ENCODE measurements at places on chromosomes 3 and 15.
A peak's percentile ranks its signal among the peaks of the same experiment; 100 is the strongest.

DNA sequence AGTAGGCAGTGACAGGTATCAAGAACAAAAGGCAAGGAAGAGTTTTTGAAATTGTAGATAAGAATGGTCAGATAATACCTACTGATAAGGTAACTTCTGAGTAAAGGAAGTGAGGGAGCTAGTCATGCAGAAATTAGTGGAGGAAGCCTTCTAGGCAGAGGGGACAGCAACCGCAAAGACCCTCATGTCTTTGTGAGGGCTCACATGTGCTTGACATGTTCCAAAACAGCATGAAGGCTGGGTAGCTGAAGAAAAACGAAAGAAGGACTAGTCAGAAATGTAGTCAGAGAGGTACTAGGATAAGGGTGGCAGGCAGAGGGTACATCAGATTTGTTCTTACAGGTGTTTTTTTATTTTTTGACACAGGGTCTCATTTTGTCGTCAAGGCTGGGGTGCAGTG lies 5.3 kb downstream of the SIN3A start:
- no peak for DNase-seq

DNA sequence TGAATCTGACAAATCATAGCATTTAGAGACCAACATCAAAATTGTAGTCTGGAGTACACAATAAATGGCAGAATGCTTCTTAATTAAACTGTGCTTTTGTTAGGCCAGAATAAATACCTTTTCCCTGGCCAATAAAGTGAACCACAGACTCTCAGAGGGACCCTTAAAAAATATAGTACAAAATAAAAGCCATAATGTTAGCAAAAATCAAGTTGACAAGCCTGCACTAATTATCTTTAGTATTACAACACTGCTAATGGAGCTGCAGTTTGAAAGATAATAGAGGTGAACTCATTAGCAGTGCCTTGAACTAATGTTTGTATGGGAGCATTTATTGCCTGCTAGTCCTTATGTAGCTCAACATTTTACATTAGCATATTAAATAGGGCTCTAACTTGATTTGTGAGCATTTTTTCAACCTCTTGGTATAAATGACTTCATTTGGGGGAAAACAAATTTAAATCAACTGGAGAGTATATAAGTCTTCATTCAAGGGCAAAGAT lies 801.3 kb downstream of the EPHA3 start:
- DNase-seq: no peak

DNA sequence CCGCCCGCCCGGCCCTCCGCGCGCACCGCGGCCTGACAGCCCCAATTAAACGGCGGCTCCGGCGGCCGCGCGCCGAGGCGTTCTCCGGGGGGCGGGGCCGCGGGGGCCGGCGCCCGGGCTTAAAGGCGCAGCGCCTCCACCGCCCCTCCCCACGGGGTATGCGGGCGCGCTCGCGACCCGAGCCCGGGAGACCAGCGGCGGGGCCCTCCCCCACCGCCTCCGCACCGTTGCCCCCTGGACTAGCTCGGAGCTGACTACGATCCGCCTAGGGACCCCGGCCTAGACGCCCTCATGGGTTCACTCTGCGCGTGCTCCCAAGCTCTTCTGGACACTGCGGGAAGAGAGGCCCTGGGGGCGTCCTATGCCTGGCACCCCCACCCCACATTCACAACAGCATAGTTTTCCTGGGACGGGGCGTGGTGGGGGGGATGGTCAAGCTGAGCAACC lies at the start of gene DUSP7:
Gene DUSP7 (minus strand): TSS at position 51 of the 447 bp plus-strand sequence. CDS start 205 bp downstream, outside the sequence.
- DNase-seq: peak; percentile 79

DNA sequence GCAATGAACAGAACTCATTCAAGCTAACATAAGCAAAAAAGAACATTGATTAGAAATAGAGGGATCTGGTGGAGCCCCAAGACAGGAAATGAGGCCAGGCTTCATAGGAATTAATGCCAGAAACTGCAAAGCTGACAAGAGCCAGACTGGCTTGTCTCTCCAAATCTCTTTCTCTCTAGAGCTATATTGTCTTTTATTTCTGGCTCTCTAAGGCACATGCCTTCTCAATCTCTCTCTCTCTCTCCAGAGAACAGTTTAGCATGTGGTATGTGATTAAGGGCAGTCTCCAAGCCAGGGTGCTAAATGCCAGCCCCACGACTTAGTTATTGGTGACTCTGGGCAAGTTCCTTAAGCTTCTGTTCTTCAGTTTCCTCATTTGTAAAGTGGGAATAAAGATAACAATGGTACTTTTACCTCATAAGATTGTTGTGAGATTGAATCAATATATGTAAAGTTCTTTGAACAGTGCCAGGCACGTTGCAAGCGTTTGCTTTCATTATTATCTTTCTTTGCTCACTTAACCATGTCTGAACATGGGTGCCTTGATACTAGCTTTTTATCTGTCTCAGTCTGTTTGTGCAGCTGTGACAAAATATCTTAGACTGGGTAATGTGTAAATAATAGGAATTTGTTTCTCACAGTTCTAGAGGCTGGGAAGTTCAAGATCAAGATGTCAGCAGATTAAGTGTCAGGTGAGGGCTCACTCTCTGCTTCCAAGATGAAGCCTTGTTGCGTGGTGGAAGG lies 123.2 kb downstream of the BDH1 start:
- no peak for DNase-seq

DNA sequence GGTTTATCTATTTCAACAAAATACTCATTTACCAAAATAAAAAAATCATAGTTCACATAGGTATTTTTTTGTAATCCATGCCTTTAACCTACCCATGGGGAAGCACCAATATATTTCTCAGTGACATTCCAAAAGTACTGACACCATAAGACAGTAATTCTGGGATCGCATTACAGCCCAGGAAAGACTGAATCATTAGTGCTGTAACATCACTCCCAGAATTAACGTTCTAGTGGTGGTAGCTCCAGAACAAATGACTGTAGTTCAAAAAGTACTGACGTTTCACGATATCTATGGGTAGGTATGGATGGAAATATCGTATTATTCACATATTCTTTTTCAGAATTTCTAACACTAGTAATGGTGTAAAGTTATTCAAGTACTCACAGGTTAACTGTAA lies 54.3 kb upstream of the NEK10 start:
- DNase-seq: peak; percentile 7

DNA sequence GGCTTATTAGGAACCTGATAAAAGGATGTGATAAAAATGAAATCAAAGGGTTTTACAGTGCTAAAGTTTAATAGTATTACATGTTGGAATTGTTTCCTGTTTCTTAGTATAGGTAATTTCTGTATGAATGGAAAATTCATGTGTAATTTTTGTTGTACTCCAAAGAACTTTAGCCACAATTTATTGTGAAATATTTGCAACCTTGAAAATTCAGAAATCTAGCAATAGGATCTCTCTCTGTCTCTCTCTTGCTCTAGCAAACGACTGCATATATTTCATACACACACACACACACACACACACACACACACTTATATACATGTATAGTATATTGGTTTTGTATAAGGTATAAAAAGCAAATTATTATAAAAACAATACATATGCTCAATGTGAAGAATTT lies 59.6 kb downstream of the PIAS1 start:
- DNase-seq: no peak

DNA sequence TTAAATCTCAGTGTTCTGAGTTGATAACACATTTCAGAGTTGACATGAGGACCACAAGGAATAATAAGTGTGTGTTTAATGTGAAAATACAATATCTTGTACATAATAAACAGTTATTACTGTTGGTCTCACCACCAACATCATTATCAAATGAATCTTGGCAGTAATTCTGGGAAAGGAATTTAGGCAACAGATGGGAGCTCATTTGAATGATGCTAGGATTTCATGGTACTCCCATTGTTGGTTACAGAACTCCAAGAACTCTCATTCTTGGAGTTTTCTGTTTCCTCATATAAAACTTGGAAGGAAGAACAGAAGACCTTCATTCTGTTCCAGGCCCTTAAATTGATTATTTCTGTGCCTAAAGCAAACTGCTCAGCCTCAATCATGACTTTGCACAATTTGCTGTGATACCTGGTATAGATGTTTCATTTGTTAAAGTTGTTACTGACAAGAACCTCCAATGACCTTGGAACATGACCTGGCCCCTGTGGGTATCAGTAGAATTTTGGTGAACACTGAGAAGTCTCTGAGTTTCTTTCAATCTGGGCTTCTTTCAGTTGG lies 385.8 kb downstream of the LPP start:
- DNase-seq: no peak

GRCh38 chr3:13009132-13009945 lies 63.9 kb downstream of the IQSEC1 start:
- no peak for DNase-seq

DNA sequence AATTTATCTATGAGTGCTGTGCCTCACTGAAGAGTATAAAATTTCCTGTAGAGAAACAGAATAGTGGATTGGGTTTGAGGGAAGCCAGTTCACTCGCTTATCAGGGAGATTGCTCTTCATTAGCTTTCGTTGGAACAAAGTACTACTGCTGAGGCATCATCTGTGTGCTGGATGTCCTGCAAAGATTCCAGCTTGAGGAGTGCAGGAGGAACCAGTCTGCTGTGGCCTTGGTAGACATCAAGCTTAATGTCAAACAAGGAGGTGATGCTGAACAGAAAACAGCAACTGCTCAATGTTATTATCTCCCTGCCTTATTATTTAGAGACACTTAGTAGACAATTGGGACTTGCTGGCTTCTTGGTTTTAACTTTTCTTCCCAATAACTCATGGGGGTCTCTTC lies 297.5 kb upstream of the DPH6 start:
- no peak for DNase-seq

GRCh38 chr3:150494411-150494977 lies 51.8 kb downstream of the SERP1 start:
- DNase-seq: no peak

DNA sequence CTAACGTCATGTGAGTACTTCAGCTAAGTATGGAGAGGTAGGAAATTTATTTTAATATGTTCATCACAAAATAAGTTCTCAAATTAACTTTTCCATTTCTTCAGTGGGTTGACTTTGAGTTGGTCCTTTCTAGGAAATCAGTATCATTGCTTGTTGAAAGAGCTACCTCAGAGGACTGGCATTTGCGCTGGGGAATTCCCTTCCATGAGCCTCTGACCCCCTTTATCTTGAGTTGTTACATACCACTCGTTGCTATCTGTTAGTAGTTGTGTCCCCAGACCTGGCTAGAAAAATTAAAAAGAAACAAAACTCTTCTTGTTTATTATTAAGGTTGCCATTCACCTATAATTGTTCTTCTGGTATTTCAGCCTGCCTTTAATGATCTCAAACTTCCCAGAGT lies 96.8 kb upstream of the ROBO2 start:
- DNase-seq: no peak

DNA sequence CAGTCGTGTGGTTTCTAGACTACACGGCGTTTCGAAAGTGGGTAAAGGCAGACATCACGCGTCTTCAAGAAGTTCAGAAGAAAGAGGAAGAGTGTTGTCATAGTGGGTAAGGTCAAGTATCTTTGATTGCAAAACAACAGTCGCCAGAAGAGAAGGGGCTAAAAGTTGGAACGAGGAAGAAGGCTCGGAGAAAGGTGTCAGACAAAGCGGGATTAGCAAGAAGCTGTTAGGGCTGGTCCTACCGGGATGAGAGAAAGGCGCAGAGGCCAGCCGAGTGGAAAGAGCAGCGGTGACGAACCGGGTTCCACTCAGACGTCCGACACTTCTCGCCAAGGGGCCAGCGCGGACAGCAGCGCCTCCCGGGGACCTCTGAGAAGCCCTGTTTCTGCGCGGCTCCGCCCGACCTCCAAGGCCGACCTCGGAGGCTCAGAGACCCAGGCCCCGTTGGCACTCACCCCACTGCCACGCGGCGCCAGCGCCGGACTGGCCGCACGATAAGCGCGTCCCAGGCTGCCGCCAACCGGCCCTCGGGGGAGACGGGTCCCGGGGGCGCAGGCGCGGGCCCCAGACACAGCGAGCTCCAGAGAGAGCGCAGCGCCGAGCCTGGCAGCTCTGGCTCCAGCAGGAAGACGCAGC lies 436 bp downstream of the ADPGK start:
- no peak for DNase-seq

- DNase-seq: no peak
Measured at GRCh38 chr15:38430106-38430760, 23.7 kb upstream of the FAM98B start.

DNA sequence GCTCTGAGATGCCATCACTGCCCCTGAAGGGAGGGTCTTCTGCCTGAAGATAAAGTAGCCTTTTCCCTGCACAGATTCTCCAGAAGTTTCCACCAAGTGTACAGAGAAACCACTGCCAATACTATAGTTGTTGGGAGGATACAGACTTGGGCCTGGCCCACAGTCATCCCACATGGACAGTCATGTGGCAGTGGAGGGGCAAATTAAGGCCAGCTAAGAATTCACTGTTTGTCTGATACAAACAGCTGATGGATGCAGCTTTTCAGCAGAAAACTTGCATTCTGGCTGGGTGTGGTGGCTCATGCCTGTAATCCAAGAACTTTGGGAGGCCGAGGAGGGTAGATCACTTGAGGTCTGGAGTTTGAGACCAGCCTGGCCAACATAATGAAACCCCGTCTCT lies 22.1 kb downstream of the HOMER2 start:
- DNase-seq: no peak

GRCh38 chr3:30199096-30199759 lies 407.2 kb upstream of the TGFBR2 start:
- DNase-seq: peak; percentile 72

DNA sequence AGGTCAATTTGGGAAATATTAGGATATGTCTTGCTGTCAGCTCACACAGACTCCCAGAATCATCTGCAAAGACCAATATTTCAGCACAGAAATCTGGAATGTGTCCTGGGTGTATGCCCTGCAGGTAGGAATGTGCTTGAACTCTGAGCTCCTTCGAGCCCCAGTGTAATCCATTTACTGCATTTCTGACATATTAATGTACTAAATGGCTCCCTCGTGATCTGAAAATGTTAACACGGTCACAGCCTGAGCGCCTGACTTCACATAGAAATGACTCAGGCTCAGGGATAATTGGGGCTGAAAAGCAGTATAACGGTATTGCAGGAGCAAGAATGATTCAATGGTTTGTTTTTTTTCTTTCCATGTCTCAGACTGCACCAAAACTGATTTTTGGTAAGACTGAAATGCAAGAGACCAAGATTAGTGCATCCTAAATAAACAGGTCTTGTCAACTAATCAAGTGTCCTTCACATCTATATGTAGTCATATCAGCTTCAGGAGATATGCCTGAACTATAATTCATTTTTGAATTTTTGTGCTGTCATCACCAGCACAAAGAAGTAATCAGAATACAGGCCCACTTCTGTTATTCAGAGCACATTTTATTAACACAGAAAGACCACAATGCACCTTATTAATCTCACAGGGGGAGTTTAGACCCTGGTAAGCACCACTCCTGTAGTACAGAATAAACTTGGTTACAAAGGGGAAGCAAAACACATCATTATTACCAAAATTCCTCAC lies 49.8 kb downstream of the DCLK3 start:
- no peak for DNase-seq

- no peak for DNase-seq
Measured at GRCh38 chr3:48275287-48276027, 34.6 kb downstream of the ZNF589 start.

- DNase-seq: no peak
Measured at GRCh38 chr15:40100123-40100946, 8.3 kb downstream of the BMF start.

GRCh38 chr3:116614795-116615362 lies 94.7 kb upstream of the TUSC7 start:
- no peak for DNase-seq

All from left kidney (tissue), 8 donors.